M059J (cell line): ENCODE measurements at places on chromosomes 5 and 9. TPM values are rescaled to one million over a fixed set of nuclear protein-coding genes. Genes with fewer than 3 reads are reported as not detected.

Gene TRIM36
- total RNA-seq: 1.6 and 3.6 TPM in 2 replicates

Gene RASA1
- 20.1 and 31.3 TPM in 2 replicates for total RNA-seq

Gene SPZ1
- not detected in 2 replicates for total RNA-seq

Gene SMIM33
- total RNA-seq: not detected in 2 replicates

Gene TSSK1B
- not detected in 2 replicates for total RNA-seq

Gene COX7C
- total RNA-seq: 440 and 637 TPM in 2 replicates

Gene ADAMTS12
- 13.5 and 16.7 TPM in 2 replicates for total RNA-seq
